Astrocyte of the hippocampus (primary cell): ENCODE measurements at places on chromosomes 4 and X.

DNA sequence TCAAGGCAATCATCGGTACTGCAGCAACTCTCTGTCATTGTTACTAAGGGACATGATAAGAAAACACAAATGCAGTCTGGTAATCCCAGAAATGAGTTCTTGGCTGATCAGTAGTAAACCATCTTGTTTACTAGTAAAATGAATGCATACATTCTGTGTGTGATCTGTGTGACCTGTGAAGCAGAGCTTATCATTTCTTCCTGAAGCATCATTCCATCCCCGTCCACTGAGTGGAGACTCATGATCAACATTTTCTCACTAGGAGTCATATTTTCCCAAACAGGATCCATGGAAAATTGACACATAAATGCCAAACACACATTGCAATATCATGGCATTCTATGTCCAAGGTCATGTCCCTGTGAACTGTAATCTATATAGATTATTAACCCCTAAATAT is 226.1 kb downstream of the ANKRD50 start:
- no peak for DNase-seq

DNA sequence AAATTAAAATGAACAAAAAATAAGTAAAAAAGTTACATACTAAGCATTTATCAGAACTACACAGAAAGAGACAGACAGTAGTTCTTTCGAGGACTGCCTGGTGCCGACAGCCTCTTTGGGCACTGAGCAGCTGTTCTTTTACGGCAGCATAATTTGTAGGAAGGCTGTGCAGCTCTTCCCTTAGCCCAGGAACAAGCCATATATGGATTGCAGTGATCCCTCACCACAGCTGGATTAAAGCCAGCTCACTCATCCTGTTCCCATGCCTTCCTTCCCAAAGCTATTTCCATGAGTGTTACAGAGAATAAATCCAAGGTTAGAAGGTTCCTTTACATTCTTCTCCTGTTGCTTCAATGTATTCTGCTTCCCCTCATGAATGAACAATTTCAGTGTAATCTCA is 71.7 kb downstream of the DDX60L start:
- peak; percentile 96 for DNase-seq

DNA sequence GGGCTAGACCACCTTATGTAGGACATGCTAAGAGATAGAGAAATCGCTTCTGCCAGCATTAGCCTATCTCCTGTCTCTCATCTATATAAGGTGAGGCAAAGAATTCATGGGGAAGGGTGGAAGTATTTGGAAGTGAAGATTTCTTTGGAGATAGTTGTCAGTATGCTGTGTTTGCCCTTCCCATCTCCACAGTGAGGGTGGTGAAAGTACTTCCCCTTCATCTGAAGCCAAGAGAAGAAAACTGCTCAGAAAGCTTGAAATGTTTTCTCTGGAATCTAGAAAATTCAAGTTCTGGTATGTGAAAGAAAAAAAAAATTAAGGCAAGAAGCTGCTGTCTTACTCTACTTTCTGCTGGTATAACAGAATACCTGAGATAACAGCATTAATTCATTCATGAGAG is 12.3 kb upstream of the ADH5 start:
- DNase-seq: peak; percentile 21

DNA sequence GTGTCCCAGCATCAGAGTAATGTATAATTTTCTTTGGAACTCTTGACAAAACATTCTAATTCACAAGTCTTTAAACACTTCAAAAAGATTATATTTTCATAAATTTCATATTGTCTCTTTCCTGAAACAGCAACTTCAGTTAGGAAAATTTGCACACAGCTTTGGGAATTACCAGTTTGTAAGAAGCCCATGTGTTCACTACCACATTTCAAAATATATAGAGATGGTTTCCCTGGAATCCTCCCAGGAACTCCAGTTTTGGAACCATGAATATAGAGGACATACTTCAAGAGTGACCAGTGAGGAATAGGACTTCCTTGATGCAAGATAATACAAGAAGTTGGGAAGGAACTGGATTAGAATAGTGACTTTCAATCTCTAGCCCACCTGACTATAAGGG is 28.7 kb upstream of the HPGDS start:
- DNase-seq: no peak

DNA sequence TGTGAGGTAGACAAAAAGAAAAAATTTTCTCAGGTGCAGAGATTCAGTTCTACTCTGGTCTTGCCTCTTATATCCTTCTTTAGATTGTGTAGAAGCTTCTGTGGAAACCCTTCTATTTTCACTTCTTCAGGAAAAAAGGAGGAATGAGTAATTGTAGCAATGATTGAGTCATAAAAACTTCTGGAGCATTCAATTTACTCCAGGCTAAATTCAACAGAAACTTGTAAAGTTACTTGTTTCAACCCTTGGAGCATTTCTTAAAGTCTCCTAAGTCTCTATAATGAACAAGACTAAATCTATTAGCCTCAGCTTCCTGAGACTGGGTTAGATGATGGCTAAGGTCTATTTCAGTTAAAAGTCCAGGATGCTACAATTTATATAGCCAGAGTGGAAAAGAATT is 29.9 kb downstream of the BOD1L1 start:
- no peak for DNase-seq

- DNase-seq: peak; percentile 89
Measured at GRCh38 chr4:40316333-40316781, 18.8 kb upstream of the CHRNA9 start.

DNA sequence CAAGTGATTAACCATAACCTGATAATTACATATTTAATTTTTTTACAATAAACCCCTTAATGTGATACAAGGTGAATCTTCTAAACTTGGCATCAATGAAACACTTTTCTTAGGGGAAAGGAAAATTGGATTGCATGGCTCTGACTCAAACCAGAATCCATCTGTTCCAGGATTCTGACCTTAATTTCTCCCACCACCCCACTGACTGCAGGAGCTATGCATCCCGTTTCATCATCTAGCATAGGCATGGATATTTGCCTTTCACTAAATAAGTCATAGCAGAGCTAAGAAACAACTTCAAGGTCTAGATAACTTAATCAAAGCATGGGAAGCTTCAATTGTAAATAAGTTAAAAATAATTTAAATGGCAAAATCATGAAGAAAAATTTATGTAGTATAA is 156.3 kb downstream of the BTC start:
- no peak for DNase-seq

GRCh38 chrX:10648614-10649013 is 28.2 kb upstream of the MID1 start:
- no peak for DNase-seq

DNA sequence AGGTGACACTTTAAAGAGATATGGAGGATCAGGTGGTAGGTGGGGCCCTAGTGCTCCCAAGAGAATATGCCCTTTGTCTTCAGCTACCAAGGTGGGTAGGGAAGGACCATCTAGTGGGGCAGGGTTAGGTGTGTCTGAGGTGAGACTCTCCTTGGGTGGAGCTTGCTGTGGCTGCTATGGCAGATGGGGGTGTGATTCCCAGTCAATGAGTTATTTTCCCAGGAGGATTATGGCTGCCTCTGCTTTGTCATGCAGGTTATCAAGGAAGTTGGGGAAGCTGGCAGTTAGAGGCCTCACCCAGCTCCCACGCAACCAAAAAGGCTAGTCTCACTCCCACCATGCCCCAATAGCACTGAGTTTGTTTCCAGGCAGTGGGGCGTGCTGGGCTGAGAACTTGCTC is 18.0 kb upstream of the SPIN2A start:
- DNase-seq: no peak
